ENCODE measurements at places on chromosomes 2 and 18. TPM values are rescaled to one million over a fixed set of nuclear protein-coding genes. Genes with fewer than 3 reads are reported as not detected.

Gene GALNT13
- total RNA-seq, result 37.8 TPM

Gene TGFBRAP1
- total RNA-seq, result 22.6 TPM

Gene SPDYA
- 1.2 TPM for total RNA-seq

Gene UPP2
- 0.69 TPM for total RNA-seq

Gene FRZB
- total RNA-seq, result 5.5 TPM

Gene DSG3
- not detected for total RNA-seq

Gene DQX1
- not detected for total RNA-seq

Gene DPYSL5
- total RNA-seq, result 181 TPM

Gene B3GNT7
- total RNA-seq, result 9.0 TPM

Gene ARHGAP28
- total RNA-seq, result 10.1 TPM

Gene RGPD3
- 1.2 TPM for total RNA-seq

Gene SH3BP4
- 20.5 TPM for total RNA-seq

Gene LRRTM4
- 70.6 TPM for total RNA-seq

Gene NYAP2
- 16.1 TPM for total RNA-seq

Gene IGFBP5
- total RNA-seq, result 59.3 TPM

Gene WNT10A
- 0.46 TPM for total RNA-seq

Gene WDR33
- total RNA-seq, result 84.2 TPM

Gene AQP12A
- not detected for total RNA-seq

Gene FTCDNL1
- 4.8 TPM for total RNA-seq

Gene LRATD1
- 63.2 TPM for total RNA-seq

Gene LDLRAD4
- total RNA-seq, result 83.5 TPM

All from diencephalon (tissue), 1 donor.